Stimulated activated CD8-positive, alpha-beta memory T cell treated with anti-CD3 and anti-CD28 coated beads, Interleukin-4, amount 100 ng/mL, for 4 hours (primary cell): ENCODE measurements at places on chromosomes 11 and 22.

DNA sequence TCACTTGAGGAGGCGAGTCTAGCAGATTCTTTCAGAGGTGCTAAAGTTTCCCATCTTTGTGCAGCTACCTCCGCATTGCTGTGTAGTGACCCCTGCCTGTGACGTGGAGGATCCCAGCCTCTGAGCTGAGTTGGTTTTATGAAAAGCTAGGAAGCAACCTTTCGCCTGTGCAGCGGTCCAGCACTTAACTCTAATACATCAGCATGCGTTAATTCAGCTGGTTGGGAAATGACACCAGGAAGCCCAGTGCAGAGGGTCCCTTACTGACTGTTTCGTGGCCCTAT is 8.9 kb upstream of the SAMM50 start:
- DNase-seq = no peak

GRCh38 chr11:120330045-120330444 is 4.9 kb downstream of the TLCD5 start:
- no peak for DNase-seq

DNA sequence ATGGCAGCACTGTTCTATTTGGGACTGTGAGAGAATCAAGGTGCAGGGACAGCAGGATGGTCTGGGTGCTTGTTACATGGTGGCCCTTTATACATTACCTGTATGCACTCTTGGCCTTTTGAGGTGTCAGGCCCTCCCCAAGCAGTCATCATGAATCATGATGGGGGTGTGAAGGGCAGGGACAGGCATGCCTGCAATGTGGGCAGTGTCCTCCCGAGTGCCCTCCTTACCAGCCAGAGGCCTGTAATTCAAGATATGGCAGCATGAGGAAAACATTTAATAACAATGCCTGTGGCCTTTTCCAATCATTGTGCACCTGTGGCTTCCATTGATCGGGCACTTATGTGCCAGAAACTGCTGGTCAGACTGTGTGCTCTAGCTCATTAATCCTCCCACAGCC is 25.5 kb upstream of the CYP2D6 start:
- no peak for DNase-seq

- DNase-seq = no peak
Measured at GRCh38 chr11:74909812-74910211, 39.1 kb downstream of the XRRA1 start.

- DNase-seq = no peak
Measured at GRCh38 chr22:49153921-49154320, 673.8 kb downstream of the BRD1 start.

GRCh38 chr22:20430720-20431510 is 6.7 kb downstream of the SCARF2 start:
- DNase-seq = no peak
